ENCODE measurements at places on chromosomes 3 and 15. TPM values are rescaled to one million over a fixed set of nuclear protein-coding genes. Genes with fewer than 3 reads are reported as not detected.

The HACL1 gene
- polyA plus RNA-seq, result 16.3 TPM

- DNase-seq, result peak; percentile 18
- no peaks in the 10 kb centered on the region for H3K27me3 ChIP-seq
- no peak overlapping the region for H3K27ac ChIP-seq
These were observed 2.9 kb downstream of the TLE3 start for GRCh38 chr15:70094690-70095311.

GRCh38 chr3:160927620-160928019, 171.6 kb downstream of the PPM1L start:
- no peak overlapping the region for H3K27ac ChIP-seq
- H3K4me1 ChIP-seq, result peaks cover 14% of the 10 kb centered on the region
- no peak overlapping the region for H3K4me3 ChIP-seq
- no peak for DNase-seq
- H3K36me3 ChIP-seq, result no peaks in the 10 kb centered on the region
- H3K27me3 ChIP-seq, result no peaks in the 10 kb centered on the region

The DUOXA2 gene
- not detected for polyA plus RNA-seq

DNA sequence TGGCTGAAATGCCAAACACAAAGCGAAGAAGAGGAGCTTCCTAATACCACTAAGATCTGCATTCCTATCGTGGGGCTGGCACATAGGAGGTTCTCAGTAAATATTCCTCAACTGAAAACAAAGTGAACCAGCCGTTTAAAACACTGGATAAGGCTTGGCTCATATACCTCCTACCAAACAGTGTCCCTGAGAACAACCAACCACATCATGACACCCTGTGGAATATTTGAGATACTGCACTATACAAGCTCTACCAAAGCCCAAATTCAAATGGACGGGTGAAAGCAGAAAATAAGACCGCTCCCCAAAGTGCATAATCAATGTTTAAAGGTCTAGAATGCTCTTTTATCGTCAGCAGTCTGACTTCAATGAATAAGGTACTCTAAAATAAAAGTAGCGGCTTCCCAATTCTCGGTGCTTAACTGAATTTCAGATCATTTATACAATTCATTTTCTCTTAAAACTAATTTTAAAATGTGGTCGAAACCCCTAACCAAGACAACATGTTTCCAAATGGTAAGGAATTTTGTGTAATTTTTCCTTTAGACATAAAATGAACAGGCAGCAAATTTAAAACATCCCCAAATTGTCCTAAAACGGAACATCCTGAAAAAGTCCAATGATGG, 425.8 kb downstream of the ERC2 start:
- DNase-seq, result peak; percentile 64
- no peak overlapping the region for H3K27ac ChIP-seq
- H3K36me3 ChIP-seq, result no peaks in the 10 kb centered on the region
- no peak overlapping the region for H3K4me3 ChIP-seq
